ENCODE measurements at places on chromosomes 11 and 22.

GRCh38 chr11:20156876-20157613 is 3.2 kb downstream of the DBX1 start:
- DNase-seq, result no peak

GRCh38 chr11:86481399-86481798 is 106.7 kb downstream of the CCDC81 start:
- no peak for DNase-seq

- DNase-seq, result no peak
Measured at GRCh38 chr11:907668-908067, 2.9 kb downstream of the CHID1 start.

DNA sequence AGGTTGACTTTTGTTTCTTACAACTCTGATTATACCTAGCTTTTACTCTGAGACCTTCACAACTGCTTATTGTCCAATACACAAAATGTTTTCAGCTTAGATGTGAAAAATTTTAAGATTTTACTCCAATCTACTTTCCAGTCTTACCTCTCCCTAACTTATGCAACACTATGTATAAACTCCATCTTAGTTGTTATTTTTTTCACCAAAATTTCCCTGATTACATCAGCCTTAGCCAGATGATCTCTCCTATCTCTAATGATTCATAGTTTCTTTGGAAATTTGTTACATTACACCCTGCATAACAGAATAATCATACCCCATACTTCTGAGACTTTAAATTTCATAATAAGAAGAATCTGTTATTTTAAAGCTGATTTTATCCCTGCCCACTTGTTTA is 621.0 kb upstream of the ANO3 start:
- DNase-seq, result no peak

- no peak for DNase-seq
Measured at GRCh38 chr11:8533332-8533731, 60.7 kb downstream of the STK33 start.

DNA sequence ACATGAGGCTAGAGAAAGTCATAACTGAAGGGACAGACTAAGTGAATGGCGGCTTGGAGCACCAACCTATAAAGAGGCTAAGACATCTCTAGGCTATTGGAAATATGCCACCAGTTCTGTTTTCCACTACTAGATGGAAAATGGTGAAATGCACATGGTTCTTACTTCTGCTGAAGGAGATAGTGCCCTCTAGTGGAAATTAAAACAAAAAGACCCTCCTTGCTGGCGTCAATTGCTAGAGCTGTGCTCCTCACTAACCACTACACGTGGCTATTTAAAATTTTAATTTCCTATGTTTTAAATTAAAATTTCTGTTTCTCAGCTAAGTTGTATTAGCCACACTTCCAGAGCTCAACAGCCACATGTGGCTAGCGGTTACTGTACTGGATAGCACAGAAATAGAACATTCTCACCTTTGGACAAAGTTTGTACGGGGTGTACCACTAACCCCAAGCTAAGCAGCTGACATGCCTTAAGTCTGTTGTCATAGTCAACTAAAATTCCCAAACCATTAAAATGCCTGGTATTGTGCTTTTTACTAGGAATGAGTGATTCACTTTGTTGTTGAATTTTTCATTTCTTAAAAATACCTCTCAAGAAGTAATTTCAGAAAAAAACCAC is 34.1 kb upstream of the CALCA start:
- DNase-seq, result peak; percentile 22

DNA sequence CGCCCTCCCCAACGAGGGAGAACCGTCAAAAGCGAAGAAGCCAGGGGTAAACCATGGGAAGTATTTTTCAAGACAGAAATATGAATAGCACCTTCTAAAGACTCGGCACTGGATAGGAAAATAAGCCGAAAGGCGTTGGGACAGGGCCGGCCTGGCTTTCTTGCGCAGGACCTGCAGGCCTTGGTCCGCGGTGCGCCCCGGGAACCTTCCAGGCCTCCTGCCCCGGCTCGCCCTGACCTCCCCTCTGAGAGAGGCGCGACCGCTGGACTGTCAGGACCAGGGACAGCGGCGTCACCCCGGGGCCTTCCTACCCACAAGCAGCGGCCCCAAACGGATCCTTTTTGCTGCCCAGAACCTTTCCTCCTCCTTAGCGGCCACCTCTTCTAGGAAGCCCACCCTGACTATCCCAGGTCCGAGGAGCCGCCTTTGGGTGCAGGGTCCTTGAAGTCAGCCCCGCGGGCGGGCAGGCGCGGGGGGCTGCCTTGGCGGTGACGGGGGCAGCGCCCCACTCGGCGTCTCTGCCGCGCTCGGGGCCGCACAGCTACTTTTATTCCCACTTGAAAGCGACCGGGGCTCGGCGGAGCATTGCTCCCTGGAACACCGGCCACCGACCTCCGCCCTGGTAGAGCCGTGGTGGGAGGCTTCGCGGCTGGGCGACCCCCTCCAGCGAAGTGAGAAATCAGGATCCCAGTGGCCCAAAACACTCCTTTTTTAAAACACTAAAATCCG is 650 bp upstream of the MAPK11 start:
- DNase-seq, result no peak

DNA sequence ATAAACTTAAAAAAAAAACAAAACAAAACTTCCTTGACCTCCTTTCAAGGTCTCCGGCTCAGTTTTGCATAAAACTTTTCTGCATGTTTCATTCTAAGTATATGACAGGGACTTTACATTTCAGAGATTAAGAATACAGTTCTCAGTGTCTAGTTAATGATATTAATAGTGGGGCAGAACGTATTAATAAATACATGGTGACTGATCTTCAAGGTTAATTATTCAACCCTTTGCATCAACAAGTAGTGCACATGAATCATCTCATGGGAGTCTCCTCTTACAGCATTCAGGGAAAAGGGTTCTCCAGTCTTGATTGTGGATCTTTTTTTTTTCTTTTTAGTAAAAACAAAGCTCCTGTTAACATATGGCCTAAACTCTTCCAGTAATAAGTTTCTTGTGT is 146.8 kb downstream of the KIRREL3 start:
- DNase-seq, result no peak

GRCh38 chr22:46113110-46113909 is 37.0 kb upstream of the PPARA start:
- DNase-seq, result no peak

DNA sequence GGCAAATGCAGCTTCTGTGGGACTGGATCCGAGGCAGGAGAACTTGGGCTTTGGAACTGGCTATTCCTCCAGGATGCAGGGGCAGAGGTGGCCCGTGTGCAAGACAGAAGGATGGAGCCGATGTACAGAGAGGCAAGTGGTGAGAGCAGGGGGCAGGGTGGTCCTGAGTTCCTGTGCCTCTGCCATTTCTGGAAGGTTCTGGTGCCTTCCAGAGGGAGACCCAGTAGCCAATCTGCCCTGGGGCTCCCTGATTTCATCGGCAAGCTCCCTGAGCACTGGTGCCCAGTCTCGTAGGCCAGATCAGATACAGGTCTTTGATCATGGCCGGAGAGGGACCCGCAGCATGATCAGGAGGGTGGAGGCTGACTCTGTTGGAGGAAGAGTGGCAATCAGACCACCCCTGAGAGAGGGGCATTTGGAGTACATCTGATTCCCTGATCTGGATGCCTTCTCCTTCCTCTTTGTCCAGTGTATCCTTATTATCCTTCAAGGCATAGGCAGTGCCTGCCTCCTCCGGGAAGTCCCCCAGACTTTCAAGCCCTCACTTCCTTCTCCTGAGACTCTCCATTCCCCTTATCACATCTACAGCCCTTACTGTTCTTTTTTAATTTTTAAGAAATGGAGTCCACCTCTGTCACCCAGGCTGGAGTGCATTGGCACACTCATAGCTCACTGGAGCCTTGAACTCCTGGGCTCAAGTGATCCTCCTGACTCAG is 9.7 kb downstream of the MRGPRD start:
- DNase-seq, result no peak

GRCh38 chr11:67310246-67311050 is 7.1 kb downstream of the SSH3 start:
- no peak for DNase-seq

- DNase-seq, result no peak
Measured at GRCh38 chr11:7245341-7245740, 6.4 kb upstream of the SYT9 start.

DNA sequence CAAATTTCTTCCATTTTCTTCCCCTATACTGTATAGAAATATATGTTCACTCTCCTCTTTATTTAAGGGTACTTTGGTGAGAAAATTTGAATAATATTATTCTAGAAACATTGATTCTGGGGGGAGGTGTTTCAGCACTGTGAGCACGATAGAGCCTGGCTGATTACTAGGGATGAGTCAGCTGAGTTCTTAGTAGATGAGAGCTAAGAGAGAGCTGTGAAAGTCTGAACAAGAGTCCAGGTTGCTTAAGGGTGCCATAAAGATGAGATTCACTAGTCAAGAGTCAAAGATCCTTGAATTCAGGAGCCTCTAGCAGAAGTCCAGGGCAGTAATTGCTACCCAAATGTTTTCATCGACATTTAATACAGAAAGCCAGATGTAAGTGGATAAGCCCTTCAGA is 756.6 kb upstream of the API5 start:
- no peak for DNase-seq

- DNase-seq, result no peak
Measured at GRCh38 chr11:132347156-132348090, 977.0 kb downstream of the NTM start.

GRCh38 chr11:115893461-115894099 is 389.4 kb upstream of the CADM1 start:
- DNase-seq, result no peak

- DNase-seq, result peak; percentile 67
Measured at GRCh38 chr11:119179983-119180382, 5.3 kb upstream of the NHERF4 start.

DNA sequence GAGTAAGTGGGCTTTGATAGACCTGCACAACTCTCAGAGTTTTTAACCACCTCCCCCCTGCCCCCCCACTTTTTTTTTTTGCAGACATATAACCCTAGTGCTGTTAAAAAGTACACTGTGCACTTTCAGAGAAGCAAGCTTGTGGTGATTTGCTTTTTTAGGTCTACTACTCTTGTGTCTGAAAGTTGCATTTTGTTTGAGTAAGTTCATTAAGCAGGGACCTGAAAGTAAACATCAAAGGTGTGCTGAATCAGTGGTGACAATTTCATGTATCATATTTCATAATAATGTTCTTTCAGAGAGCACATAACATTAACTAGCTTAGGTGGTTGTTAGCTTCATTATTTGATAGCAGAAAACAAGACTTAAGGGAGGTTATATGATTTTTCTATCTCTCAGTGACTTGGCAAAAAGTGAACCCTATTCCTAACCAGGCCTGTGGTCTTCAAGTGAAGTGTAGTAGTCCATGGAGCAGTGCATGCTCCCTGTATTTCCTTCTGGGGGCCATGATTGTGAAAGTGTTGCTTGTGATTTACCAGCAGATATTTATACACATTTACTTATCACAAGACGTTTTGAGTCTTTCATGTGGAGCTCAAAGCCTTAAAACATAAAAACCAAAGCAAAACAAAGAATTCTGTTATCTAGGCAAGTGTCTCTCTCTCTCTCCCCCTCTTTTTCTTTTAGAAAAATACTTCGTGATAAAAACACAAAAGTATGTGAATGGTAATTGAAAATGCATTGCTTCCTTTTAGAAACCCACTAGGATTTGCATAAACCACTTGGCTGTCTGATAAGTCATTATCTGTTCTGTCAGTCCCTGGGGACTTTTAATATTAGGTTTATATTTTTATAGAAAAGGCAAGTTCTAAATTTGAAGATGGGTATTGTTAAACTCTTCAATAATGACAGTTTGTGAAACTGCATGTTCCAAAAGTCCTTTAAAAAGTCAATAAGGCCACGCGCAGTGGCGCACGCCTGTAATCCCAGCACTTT is 7.5 kb upstream of the RAG2 start:
- DNase-seq, result no peak

DNA sequence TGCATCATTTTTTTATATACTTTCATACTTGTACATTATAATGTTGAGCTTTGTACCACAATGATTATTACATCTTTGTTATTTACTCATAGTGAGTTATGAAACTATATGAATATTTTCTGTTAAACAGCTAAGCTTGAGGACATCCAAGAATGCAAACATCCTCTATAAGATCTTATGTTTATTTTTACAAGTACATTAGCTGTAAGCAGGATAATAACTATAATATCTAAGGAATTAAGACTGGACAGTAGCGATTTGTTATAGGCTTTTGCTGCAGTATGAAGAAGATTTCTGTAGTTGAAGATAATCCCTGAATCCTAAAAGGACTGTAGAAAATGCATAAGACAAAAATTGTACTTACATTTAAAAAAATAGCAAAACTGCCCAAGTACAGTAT is 176.0 kb downstream of the METTL15 start:
- no peak for DNase-seq

DNA sequence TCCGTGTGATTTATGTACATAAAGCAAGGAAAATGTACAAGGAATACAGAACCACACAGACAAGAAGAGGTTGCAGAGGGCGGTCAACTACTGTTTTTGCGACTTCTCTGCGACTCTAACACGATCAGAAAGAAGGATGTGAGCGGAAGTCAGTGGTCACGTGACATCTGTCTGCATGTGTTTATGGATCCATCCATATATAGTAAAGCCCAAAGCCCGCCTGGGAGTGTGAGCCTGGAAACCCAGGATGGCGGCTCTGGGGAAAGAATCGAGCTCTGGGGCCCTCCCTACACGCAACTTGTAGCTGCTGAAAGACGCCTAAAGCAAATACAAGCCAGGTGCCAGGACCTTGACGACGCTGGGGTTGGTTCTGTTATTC is 8.8 kb downstream of the OSBPL5 start:
- no peak for DNase-seq

GRCh38 chr22:44625421-44625760 is 76.6 kb upstream of the PRR5 start:
- no peak for DNase-seq

DNA sequence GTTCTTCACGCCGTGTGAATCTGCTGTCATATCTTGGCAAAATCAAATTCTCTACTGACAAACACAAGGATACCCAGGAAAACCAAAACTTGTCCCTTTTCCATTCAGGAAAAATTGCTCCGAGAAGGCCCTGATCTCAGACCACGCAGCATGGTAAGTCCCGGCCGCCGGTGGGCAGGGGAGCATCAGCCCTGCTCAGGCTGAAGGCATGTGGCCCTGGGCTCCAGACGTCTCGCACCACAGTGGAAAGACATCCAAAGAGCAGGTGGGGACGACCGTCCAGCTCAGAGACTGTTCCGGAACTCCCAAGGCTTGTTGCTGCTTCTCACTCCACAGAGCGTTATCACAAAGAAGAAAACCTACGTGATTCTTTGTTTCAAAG is 29.8 kb downstream of the TOLLIP start:
- DNase-seq, result no peak

- no peak for DNase-seq
Measured at GRCh38 chr11:62925745-62926679, 4.8 kb upstream of the CHRM1 start.

DNA sequence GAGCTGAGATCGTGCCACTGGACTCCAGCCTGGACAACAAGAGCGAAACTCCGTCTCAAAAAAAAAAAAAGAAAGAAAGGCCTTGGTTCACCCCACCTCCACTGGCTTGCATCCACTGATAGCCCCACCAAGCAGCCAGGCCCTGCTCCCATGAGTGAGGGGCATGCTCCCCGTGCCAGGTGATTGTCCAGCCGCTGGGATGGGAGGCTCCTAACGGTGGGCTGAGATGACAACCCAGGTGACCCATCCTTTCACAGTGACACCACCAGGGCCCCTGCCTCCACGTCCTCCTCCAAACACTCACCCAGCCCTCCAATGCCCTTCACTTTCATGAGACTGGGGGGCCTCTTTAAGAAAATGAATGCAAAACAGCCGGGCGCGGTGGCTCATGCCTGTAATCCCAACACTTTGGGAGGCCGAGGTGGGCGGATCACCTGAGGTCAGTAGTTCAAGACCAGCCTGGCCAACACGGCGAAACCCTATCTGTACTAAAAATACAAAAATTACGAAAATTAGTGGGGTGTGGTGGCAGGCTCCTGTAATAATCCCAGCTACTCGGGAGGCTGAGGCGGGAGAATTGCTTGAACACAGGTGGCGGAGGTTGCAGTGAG is 8.6 kb upstream of the DERL3 start:
- no peak for DNase-seq
